ENCODE measurements at places on chromosomes 6 and 20.

- no peak for DNase-seq
Observed at GRCh38 chr20:38450412-38450975, 15.4 kb upstream of the SNHG17 start.

DNA sequence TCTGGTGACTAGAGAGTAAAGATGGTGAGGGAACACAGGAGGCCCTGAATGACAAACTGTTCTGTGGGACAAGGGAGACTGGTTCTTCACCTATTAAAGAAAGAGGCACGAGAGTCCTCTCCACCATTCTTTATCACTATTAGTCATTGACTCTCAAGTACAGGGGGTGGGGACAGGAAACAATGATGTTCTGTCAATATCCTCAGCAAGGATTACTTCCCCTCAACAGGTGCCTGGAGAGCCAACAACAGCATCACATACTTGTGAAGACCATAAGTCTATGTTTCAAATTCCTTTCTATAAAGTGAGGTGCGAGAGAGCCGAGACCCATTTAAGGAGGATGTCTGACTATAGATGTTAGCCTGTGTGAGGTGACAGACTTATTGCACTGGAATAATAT, 72.4 kb upstream of the TBC1D7 start:
- no peak for DNase-seq

DNA sequence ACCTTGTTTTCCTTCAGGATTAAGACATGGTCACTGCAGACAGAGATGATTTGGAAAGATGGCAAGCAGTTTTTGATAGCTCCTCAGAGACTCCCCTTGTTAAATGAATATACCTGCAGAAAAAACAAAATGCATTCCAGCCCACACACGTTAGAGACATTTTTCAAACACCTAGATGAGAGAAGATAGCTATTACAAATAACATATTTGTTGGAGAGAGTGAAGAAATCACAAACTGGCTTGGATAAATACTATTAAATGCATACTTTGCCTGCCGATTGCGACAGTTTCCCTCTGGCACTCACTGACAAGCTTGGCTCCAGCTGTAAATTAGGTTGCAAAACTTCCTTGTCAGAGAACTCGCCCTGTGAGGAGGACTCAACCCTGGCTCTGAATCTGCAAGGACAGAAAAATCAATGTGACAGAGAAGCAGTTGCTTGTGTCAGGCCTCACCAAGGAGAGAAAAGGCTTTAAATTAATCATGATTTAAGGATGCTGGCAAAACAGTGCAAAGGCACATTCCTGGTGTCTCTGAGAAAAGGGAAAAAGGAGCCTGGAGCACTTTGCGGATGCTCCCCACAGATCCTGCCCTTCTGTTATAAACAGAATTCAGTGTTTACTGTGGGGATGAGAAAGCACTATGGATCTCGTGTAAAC, 423.7 kb upstream of the MARCKS start:
- DNase-seq: no peak

- DNase-seq: peak; percentile 3
Observed at GRCh38 chr6:164130151-164130550, 715.6 kb downstream of the QKI start.

DNA sequence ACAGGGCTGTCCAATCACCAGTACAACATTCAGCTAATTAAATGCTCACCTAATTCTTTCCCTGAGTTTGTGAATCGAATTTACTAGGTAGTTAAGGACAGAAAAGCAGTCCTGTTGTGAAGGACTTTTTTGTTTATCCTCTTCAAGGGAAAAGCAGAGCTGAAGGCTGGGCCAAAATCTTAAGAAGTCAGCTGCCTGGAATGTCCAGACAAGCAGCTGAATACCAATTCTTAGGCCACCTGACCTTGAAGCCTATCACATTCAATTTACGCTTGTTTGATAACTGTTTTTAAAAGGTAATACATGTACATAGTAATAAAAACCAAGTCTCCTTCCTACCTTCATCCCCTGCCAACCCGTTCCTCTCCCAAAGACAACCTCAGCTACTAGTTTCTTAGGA, 56.4 kb downstream of the UQCC1 start:
- DNase-seq: no peak

- no peak for DNase-seq
Observed at GRCh38 chr6:56605435-56605834, 37.3 kb downstream of the DST start.

GRCh38 chr20:16048876-16049275, 524.4 kb downstream of the KIF16B start:
- DNase-seq: no peak

DNA sequence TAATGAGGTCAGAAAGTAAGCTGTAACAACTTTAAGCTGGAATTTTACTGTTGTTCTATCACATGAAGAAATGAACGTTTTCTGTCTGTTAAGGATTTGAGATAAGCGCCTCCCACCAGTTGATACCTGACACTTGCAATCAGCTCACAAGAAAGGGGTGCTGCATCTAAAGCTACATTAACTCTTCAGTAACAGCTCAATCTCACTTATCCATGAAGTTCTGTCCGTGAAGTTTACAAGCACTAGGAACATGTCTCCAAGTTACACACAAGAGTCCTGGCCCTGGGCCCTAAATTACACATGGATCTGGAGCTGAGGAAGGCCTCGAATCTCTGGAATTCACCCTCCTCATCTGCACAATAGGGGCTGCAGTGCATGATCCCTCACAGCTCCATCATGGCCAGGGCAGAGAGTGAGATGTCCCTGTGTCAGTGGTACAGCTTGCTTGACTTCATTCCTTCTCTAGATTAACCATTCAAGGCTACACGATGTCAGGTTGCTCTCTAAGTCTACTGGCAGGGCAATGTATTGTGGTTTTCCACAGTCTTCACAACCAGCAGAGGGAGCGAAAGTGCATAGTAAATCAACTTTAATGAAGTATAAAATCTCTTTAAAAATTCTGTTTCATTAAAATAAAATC, 182.4 kb upstream of the MCHR2 start:
- DNase-seq: no peak

- DNase-seq: no peak
Observed at GRCh38 chr6:168196385-168196860, 117.4 kb upstream of the FRMD1 start.

- DNase-seq: no peak
Observed at GRCh38 chr20:59895908-59896307, 37.5 kb downstream of the SYCP2 start.

- no peak for DNase-seq
Observed at GRCh38 chr20:29874476-29875202, 1382.8 kb upstream of the DEFB115 start.

GRCh38 chr6:118397671-118398465, 150.2 kb upstream of the PLN start:
- DNase-seq: no peak

GRCh38 chr6:26331218-26332073, 33.6 kb upstream of the BTN3A2 start:
- DNase-seq: no peak

DNA sequence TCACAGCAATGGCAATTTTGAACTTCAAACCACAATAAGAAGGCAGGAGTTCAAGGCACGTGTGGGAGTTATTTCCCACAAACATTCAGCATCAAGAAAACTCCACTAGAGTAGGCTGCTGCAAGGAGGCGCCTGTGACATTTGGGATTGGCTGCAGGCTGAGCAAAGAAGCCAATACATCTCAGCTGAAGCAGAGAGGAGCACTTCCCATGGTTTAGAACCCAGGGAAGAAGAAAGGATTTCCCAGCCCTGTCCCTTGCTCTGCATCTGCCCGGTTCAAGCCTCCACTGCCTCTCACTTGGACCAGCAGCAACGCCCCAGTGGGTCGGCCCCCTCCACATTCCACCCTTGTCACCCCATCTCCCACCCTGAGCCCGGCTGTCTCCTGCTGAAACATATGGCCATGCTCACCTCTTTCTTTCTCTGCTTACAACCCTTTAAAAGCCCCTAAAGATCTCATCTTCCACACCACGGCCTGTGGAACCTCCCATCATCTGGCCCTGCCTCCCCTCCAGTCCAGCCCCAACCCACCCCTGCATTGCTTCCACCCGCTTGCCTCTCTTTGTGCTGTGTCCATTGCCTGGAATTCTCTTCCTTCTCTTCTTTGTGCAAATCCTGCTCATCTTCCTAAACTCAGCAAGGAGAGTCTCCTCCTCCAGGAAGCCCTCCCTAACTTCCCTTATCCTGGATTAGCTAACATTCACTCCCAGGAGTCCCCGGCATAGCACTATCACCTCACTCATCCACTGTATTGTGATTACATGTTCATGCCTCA, 128.3 kb downstream of the ANKRD60 start:
- no peak for DNase-seq

- no peak for DNase-seq
Observed at GRCh38 chr6:152428126-152428525, 209.0 kb downstream of the SYNE1 start.

GRCh38 chr6:92259171-92259570, 1160.2 kb downstream of the EPHA7 start:
- DNase-seq: no peak

DNA sequence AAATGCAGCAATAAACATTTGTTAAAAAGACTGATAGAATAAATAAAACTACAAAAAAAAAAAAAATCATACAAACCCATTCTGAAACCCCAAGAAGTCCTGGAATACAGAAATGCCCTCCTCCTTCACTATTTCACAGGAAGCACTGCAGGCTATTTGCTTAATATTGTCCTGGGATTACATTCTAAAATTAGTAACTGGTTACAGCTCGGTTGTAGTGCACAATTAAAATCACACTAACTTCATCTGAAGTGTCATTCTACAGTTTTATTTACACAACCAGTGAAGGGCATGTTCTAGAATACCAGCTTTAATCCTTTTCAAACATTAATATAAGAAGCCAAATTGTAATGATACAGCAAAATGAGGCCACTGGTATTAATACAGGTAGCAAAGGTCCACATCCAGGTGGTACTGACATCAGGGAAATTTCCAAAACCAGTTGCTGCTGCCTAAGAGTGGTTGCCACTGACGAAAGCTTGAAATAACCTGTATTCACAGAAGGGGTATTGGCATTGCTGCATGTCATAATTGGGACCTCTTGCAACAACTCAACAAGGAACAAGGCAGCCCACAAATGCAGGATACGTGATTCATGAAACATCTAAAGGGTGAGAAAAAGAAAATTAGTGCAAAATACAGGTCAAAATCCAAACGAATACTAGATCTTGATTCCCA, 26.9 kb downstream of the AKIRIN2 start:
- no peak for DNase-seq

GRCh38 chr6:128271527-128271926, 248.9 kb downstream of the PTPRK start:
- no peak for DNase-seq

DNA sequence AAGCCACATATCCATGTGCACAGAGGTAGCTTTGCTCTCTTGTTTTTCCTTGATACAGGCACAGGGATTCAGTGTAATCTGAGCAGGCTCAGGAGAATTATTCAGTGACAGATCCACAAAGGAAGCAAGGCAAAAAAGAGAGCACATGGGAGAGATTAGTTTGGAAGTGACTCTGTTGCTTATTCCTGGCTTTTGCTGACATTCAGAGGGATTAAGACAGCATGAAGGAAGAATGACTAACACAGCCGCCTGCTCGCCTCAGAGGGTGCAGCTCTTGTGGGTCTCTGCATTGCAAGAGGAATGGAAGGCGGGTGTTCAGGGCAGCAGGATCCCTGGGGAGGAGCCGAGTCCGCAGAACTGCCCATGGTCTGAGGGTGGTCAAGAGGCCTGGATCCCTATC, 203.4 kb upstream of the KCNQ5 start:
- DNase-seq: peak; percentile 2

GRCh38 chr6:43722920-43723545, 35.4 kb upstream of the MRPS18A start:
- DNase-seq: no peak

- no peak for DNase-seq
Observed at GRCh38 chr6:118319894-118320649, 228.0 kb upstream of the PLN start.

DNA sequence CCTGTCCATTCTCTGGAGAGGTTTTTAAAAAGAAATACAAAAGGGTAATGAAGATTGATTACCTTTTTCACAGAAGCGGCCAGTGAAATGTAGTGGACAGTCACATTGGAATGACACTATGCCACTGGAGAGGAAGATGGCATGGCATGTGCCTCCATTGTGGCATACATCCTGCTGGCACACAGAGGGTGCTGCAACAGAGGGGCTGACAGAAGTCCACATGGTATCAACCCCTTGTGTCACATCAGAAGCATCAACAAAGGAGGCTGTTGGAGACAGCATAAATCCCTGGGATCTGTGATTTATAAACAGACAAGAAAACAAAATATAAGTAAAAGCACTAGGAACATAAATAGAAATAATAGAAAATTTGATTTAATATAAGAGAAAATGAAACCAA, 594.9 kb downstream of the PHF3 start:
- no peak for DNase-seq

DNA sequence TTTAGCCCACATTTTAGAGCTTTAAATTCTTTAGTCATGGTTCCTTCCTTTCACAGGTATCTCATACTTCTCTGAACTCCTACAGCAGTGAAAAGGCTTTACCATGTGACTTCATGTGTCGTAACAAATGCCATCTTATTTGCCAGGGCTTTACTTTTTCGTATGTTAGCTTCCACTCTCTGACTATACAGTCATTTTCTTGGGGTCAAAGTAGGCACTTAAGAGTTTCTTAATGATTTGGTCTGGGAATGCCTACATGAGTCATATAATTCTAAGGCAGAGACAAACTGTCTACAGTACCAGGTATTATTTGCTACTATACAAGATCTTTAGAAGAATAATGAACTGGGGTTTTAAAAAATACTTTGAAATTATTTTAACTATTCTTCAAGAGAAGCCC, 15.0 kb downstream of the RAB23 start:
- no peak for DNase-seq

GRCh38 chr6:107803957-107804356, 20.2 kb downstream of the SCML4 start:
- DNase-seq: no peak

GRCh38 chr20:46118481-46119020, 437 bp downstream of the CD40 start:
- DNase-seq: no peak

- DNase-seq: no peak
Observed at GRCh38 chr6:126804332-126805064, 314.0 kb upstream of the RSPO3 start.

DNA sequence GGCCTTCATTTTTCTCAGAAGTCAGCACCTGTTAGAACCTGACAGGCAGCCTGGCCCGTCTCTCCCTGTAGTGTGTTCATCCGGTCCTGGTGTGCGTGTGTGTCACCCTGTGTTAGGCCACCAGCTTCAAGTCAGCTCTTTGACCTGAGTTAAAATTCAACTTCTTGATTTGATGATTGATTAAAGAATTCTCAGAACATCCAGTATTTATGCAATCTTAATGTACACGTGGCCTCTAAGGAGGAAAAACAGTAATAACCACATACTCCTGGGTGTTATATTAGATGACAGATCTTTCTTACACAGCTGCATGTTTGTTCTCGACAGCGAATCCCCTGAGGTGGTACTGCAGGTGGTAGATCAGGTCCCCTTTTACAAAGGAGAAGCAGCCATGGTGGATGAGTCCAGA, 19.1 kb upstream of the TMEM217 start:
- DNase-seq: no peak

DNA sequence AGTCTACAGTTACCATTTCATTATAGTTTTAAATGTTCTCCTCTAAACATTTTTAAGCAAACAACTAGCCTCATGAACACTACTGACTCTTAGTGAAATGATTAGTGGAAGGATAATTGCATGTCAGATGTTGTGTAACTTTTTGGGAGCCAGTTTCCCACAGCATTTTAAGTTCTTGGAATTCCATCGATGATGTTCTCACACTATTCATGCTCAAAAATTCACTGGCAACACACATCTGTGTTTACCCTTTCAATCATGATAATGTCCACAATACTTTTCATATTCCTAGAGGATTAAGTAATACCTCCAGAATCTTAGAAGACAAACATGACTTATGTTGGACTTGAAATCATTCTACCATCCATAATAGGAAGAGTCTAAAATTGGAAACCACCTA, 678.1 kb upstream of the ID4 start:
- no peak for DNase-seq
